ENCODE measurements at places on chromosomes 6 and 20. TPM values are rescaled to one million over a fixed set of nuclear protein-coding genes. Genes with fewer than 3 reads are reported as not detected.

DNA sequence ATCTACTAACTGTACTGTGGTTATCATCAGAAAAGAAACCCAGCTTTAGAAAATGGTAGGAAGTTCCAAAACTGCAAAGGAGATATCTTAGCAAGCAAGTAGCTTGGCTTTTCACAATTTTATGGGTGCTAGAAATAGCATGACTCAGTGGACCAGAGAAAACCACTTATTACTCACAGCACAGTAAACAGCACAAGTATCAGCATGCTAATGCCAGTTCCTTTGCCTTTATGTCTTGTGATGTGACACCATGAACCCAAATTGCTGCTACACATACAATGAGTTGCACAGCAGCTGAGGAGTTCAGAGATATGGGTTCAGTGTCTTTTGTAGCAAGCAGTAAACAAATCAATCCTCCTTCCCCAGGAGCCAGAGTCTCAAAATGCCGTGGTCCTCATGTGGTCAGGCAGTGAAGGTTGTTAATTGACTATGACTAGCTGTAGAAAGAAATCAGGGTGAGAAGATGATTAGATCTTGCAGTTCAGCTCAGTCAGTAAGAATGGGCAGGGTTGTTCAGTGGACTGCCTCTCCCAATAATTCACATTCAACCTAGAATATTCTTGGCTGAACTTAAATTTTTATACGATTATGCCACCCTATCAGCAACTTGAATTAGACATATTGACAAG, 73.3 kb downstream of the OPRM1 start:
- peak; percentile 34 for DNase-seq

GRCh38 chr6:90729057-90729456, 142.2 kb upstream of the MAP3K7 start:
- no peak for DNase-seq

DNA sequence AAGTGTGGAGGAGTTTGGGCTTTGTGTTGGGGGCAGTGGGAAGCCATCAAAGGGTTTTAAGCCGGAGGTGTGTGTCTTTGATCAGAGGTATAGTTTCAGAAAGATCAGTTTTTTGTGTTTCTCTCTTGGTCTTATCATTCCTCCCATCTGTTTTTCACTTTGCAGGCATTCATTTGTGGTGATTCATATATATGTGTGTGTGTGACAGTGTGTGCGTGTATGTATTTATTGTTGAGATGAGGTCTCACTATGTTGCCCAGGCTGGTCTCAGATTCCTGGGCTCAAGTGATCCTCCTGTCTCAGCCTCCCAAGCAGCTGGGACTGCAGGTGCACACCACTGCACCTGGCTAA, 11.1 kb upstream of the SERINC3 start:
- no peak for DNase-seq

IL20RA gene
- total RNA-seq: not detected

GRCh38 chr6:95423331-95423730, 154.0 kb upstream of the MANEA start:
- no peak for DNase-seq

DNA sequence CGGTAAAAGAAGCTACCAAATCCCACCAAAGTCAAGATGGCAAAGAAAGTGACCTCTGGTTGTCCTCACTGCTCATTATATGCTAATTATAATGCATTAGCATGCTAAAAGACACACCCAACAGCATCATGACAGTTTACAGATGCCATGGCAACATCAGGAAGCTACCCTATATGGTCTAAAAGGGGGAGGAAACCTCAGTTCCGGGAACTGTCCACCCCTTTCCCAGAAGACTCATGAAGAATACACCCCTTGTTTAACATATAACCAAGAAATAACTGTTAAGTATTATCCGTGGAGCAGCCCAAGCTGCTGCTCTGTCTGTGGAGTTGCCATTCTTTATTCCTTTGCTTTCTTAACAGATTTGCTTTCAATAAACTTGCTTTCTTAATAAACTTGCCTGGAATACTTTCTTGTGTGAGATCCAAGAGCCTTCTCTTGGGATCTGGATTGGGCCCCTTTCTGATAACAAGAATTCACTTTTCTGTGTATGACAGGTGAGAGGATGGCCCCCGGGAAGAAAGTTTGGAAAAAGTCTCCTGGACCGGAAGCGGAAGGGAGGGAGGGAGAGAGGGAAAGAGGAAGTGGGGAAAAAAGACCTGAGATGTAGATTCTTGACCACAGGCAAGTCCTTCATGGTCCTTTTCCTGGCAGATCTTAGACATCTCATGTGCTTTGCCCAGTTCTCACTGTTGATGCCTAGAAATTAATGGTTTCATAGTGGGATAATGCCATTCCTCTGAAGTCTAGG, 146.7 kb upstream of the ID4 start:
- no peak for DNase-seq

GRCh38 chr6:70353448-70353847, 50.6 kb upstream of the COL9A1 start:
- DNase-seq: peak; percentile 54

GRCh38 chr6:73145690-73146089, 79.6 kb downstream of the KHDC1L start:
- DNase-seq: no peak
